Cardiac muscle cell (in vitro differentiated cells and primary cell): ENCODE measurements at places on chromosomes 3 and 15. TPM values are rescaled to one million over a fixed set of nuclear protein-coding genes. Genes with fewer than 3 reads are reported as not detected.

Gene ATP2B2
- polyA plus RNA-seq = 0.09 and 0.22 TPM in 2 replicates

Gene SLC24A1
- 1.1 and 4.2 TPM in 2 replicates for polyA plus RNA-seq

Gene BFSP2
- not detected in 2 replicates for polyA plus RNA-seq

Gene ITIH3
- polyA plus RNA-seq = 0.88 TPM in 1 of 2 replicates, not detected in the other

Gene GCNT3
- polyA plus RNA-seq = 0.23 TPM in 1 of 2 replicates, not detected in the other
